ENCODE measurements at places on chromosomes 5 and 9.
A peak's percentile ranks its signal among the peaks of the same experiment; 100 is the strongest.

- DNase-seq: peak; percentile 31
These were observed 2.7 kb downstream of the ADAMTS2 start for GRCh38 chr5:179342577-179342976.

DNA sequence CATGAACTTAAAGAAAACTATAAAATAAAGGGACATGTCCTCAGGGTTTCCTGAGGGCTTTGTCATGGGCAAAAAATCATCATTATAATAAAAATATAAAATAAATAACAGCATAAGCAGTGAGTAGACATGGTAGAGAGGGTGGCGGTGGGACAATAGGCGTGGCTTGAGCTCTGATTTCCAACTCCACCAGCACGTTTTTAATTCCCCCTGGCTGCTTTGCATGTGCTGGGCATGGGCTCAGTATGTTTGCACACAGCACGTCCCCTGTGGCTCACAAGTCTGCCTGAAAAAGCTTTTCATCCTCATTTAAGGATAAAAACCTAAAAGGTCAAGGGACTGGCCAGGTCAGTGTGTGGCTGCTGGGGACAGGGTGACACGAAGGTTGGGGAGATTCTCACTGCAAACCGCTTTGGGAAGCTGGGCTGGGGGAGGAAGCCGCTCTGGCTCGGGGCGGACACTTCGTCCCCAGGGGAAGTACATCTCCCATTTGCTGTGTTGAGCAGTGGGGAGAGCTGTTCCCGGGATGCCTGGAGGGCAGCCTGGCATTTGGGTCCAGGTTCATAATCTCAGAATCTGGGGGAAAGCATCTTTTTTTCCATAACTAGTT is 32.6 kb downstream of the NKX2-5 start:
- no peak for DNase-seq

DNA sequence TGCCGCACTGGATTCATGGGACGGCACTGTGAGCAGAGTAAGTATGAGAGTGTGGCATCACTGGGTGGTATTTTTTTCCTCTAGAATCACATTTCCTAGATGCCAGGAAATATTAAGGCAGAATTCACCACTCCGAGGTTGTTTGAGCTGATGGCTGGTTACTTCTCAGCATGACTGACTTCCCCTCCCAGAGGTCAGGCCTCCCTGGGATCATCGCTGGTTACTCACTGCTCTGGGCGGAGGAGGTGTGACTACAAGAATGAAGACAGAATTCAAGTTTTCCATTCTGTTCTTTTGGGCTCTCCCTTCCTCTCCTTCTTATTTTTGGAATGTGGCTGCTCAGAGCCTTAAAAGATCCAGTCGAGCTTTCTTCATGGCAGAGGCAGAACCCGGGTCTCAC is 76.6 kb upstream of the PRRC1 start:
- peak; percentile 14 for DNase-seq

- DNase-seq: no peak
These were observed 90.9 kb upstream of the SLCO6A1 start for GRCh38 chr5:102589661-102590060.

DNA sequence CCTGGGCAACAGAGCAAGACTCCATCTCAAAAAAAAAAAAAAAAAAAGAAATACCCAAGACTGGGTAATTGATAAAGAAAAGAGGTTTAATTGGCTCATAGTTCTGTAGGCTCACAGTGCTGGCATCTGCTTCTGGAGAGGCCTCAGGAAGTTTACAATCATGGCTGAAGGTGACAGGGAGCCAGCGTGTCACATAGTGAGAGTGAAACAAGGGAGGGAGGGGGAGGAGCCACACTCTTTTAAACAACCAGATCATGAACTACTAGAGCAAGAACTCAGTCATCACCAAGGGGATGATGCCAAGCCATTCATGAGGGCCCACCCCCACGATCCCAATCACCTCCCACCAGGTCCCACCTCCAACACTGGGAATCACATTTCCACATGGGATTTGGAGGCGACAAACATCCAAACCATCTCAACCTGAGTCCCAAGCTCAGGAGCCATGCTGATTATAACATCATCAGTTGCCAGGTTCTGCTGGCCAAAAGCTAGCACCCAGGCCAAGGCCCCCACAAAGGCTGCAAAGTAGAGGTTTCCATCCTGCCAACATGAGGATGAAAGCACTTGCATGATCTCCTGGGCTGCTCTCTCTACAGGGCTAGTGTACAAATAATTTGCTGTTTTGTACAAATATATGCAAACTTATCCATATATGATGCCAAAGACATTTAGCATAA is 15.3 kb downstream of the DENND1A start:
- no peak for DNase-seq

DNA sequence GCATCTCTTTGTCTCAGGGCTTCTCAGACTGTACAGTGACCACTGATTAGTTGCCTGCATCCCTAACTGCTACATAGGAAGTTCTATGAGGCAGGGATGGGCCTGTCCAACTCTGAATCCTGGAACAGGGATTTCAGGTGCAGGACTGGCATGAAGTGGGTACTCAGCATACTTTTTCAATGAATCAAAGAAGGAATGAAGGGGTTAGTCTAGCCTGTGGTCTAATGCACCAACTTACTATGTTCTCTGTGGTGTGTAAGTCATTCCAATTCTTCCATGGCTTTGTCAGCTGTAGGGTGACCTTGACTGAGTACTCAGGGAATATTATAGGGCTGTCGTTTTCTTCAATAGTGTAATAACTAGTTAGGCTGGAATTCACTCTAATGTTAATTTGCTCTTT is 8.3 kb downstream of the COL15A1 start:
- DNase-seq: no peak

DNA sequence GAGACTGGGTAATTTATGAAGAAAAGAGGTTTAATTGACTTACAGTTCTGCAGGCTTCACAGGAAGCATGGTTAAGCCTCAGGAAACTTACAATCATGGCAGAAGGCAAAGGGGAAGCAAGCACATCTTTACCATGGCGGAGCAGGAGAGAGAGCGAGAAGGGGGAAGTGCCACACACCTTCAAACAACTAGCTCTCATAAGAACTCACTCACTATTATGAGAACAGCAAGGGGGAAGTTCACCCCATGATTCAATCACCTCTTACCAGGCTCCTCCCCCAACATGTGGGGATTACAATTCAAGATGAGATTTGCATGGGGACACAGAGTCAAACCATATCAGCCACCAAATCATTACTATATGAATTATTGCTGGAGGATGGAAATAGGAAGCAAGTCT is 30.3 kb upstream of the STX17 start:
- no peak for DNase-seq

DNA sequence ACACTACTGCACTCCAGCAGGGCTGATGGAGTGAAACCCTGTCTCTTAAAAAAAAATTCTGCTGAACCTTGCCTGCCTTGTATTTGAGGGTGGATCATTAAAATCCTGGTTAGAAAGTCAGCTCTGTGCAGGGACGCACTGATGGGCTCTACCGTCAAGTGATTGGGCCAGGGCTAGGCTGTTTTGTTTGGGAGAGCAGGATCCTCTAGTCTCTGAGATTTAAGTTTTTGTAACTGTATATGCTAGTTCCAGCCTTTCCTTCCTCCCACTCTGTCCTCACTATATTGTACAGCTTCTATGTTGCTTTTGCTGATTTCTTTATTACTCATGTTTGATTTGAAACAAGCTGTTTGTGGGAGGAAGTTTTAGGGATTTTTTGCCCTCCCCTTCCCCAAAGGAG is 11.5 kb downstream of the DDX4 start:
- DNase-seq: no peak

DNA sequence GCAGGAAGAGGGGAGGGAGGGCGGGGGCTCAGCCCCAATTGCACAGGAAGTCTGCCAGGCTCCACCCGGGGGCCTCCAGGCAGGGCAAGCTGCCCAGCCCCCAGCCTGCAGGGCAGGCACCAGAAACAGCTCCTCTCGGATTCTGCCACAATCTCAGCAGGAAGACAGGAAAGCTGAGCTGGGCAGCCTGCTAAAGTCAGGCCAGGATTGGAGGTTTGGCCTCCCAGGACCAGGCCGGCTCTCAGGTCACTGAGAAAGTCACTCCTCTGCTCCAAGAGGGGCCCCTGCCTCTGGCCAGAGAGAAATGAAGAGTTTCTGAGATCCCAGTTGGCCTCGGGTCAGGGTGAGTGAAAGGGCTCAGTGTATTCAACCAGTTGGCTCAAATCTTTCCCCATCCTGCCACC is 54.6 kb upstream of the STXBP1 start:
- peak; percentile 60 for DNase-seq

DNA sequence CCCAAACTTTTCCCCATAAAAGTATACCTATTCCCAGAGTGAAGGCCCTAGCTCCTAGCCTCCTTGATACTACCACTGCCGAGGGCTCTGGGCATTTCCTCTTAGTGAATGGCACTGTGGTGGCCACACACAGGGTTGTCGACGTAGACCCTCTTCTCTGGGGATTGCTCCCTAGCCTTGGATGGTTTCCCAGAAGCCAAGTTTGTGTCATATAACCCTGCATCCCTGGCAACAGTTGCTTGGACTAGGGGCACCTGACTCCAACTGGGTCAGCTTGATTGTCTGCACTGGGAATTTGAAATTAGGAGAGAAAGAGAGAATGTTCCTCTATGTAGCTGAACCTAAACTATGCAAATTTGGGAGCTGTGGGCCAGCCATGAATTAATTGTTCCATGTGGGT is 32.3 kb upstream of the KIF2A start:
- no peak for DNase-seq

GRCh38 chr9:34664281-34665066 is 2.0 kb upstream of the CCL27 start:
- DNase-seq: peak; percentile 66

Measured in fibroblast of skin of right quadriceps (primary cell).